ENCODE measurements at places on chromosomes 1 and 21.

- DNase-seq, result no peak
Observed at GRCh38 chr1:65026235-65026634, 59.9 kb upstream of the JAK1 start.

GRCh38 chr21:34977333-34977732 is 71.8 kb downstream of the RUNX1 start:
- no peak for DNase-seq

DNA sequence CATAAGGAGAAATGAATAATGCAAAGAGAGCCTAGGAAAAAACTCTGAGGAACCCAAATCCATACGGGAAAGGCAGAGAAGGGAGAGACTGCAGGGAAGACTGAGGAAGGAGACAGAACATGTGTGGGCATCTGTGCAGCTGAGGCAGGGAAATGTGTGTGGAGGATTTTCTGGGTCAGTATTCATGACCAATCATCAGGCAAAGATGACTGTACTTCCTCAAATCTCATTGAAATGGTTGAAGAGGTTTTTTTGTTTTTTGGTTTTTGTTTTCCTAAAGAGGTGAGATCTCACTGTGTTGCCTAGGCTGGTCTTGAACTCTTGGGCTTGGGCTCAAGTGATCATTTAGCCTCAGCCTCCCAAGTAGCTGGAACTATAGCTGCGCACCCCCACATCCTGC is 15.7 kb downstream of the DIP2A start:
- DNase-seq, result no peak

DNA sequence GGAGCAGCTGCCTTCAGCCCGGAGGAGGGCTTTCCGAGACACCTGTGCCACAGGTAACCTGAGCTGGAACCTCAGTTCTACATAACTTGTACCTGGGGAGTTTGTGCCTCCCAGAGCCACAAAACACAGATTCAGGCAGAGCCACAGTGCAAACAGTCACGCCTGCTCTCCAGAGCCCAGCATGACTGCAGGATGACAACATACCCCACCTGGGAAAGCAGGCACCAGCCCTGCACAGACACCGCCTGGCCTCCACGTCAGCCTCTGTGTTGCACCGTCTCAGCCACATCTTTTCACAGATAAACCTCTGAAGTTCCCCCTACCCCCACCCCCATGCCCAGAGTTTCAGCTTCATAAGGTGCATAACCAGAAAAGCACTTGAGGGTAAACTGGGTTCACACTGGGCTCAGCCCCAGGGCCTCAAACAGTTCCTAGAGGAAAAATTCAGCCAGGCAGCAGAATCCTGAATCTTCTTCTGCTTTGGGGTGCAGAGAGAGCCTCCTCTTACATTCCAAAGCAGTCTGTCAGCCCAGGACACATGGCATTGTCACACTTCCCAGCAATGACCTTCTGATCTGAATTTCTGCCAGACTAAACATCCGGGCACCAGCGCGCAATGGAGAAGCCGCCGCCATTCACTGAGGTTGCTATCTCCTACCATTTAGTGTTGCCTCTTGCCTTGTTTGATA is 229.5 kb downstream of the TOMM20 start:
- DNase-seq, result no peak

GRCh38 chr1:47569681-47570470 is 132.0 kb downstream of the FOXD2 start:
- DNase-seq, result no peak

DNA sequence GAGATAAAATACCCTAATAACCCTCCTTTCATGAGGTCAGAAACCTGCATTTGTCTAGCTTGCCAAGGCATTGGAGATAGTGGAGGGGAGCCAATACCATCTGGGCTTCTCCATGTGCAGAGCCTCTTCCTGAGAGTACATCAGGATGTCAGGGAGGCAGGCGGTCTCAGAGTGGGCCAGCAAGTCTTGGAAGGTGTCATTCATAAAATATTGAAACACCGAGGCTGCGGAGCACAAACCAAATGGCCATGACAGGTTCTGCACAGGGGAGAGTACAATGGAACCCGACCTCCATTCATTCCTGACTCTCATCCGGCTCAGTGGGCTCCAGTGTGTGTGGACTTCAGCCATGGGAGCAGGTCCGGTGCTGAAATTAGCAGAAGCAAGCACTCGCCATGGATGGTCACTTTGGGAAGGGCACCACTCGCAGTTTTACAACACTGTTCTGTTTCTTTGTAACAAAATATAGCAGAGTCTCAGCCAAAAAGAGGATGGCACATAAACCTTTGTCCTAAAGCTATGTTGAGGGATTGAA is 446.6 kb downstream of the SIPA1L2 start:
- DNase-seq, result no peak

DNA sequence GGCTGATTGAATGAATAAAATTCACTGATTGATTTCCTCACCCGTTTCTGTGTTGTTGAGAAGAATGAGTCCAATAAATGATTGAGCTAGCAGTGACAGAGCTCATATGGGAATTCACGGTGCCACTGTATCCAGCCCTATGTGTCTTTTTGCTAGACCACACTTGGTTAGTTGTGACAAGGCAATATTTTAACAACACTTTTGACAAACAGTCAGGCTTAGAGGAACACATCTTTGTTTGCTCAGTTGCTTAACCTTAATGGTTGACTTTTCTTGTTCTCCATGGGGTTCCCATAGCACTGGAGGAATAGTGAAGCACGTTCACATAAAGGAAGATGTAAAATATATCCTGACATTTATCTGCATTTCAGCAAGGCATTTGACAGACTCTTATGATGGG is 273.9 kb upstream of the DEPDC1 start:
- DNase-seq, result no peak

GRCh38 chr1:221149111-221149510 is 269.9 kb downstream of the HLX start:
- no peak for DNase-seq

DNA sequence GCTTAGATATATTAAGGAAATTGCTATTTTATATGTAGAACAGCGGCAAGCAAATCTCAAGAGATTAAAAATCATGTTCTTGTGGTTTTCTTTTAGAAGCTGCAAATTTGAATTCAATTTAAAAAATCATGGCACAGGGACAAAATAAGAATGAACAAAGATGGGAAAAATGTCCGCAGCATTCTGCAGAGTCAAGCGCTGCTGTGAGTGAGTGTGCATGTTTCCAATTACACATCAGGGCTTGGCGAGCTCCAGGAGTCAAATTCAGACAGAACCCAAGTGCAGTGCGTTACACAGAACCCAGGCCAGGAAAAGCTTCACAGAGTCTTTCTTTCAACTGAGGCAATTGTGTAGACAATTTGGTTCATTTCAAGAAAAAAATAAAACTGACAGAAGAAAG is 33.3 kb upstream of the ERG start:
- no peak for DNase-seq

DNA sequence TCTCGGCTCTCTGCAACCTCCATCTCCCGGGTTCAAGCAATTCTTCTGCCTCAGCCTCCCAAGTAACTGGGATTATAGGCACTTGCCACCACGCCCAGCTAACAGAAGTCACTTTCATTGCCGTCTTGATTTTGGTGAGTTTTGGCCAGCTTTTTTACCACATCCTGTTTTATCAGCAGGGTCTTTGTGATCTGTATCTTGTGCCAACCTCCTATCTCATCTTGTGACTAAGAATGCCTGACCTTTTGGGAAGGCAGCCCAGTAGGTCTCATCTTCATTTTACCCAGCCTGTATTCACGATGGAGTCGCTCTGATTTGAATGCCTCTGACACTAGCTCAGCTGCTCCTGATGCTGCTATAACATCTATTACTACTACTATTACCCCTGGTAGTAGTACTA is 46.8 kb upstream of the BARHL2 start:
- no peak for DNase-seq

DNA sequence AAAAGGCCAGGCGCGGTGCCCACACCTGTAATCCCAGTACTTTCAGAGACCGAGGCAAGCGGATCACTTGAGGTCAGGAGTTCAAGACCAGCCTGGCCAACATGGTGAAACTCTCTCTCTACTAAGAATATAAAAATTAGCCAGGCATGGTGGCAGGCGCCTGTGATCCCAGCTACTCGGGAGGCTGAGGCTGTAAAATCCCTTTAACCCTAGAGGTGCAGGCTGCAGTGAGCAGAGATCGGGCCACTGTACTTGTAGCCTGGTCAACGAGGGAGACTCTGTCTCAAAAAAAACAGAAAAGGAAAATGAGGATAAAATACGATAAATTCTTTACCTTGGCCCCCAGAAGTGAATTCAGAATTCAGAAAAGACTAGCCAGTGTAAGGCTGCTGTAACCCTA is 1.6 kb downstream of the TMEM50B start:
- no peak for DNase-seq

Data from T-cell (primary cell).